Mucosa of gallbladder (tissue), 1 donor: ENCODE measurements at places on chromosomes 2 and 18. TPM values are rescaled to one million over a fixed set of nuclear protein-coding genes. Genes with fewer than 3 reads are reported as not detected.

ASIC4 gene
- total RNA-seq = not detected

CCBE1 gene
- 0.75 TPM for total RNA-seq

RTTN gene
- total RNA-seq = 8.7 TPM

CDH19 gene
- 4.0 TPM for total RNA-seq

GRCh38 chr18:35713545-35713944, 132.0 kb downstream of the GALNT1 start:
- DNase-seq = no peak

DNA sequence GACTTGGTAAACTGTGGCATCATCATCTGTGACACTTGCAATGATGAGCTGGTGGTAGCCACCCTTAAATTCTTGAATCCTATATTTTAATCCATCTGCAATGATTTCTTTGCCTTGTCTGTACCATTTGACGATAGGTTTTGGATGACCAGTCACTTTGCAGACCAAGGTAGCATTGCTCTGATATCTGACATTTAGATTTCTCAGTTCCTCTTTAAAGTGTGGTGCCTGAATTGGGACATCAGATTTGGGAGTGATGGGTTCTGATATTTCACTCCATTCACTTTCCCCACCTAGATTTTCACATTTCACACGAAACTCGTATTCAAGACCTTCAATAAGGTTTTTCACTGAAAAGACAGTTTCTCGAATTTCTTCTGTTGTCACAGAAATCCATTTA, 55.8 kb downstream of the PLEKHA3 start:
- no peak for DNase-seq

DNA sequence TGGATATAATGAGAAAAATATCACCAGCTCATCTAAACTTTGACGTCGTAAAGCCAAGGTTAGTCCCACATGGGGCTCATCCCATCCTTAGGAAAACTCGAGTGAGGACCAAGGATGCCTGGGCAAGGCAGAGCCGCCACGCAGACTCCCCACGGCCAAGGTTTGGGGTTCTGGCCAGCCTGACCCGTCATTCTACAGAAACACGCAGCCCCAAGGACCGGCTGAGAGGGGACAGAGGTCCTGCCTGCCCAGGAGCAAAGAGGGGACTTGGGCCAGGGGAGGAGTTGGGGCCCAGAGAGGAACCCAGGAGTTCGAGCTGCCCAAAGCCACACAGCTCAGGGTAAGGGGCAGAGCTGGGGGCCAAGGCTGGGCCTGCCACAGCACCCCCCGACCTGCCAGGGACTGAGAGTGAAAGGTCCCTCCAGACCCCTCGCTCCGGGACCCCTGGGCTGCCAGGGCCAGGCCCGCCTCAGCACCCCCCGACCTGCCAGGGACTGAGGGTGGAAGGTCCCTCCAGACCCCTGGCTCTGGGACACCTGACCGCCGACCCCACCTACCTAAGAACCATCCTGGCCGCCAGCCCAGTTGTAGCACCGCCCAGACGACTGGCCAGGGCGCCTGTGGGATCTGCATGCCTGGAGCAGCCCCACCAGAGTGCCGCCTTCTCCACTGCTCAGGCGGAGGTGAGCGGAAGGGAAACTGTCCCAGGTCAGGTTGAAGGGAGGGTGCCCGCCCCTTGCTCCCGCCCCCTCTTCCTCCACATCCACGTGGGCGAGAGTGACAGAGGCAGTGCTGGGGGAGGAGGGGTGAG, at the start of gene PDCD1:
PDCD1 (minus strand) TSS at position 689 of the 811 bp plus-strand sequence; CDS start at position 633, 56 bp downstream.
- no peak for DNase-seq

DNA sequence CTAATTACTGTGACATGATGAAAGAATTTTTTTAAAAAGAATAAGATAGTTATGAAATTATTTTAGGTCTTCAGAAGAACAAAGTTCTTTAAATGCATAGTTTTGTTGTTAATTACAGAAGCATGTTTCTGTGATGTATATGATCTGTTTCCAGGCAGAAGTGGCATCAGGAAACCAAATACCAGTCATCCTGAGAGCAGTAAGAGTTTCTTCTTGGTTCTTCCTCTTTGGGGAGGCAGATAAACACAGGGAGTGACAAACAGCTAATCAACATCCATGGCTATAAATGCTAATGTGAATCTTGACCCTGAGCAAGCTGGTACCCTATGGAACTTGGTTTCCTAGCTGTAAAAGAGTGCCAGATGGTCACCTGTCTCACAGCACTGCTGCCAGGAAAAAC, 29.2 kb downstream of the WIPF1 start:
- no peak for DNase-seq

- DNase-seq = no peak
Measured at GRCh38 chr2:240149943-240150784, 9.7 kb upstream of the OTOS start.

GRCh38 chr2:43345391-43345813, 119.0 kb upstream of the ZFP36L2 start:
- no peak for DNase-seq

DNA sequence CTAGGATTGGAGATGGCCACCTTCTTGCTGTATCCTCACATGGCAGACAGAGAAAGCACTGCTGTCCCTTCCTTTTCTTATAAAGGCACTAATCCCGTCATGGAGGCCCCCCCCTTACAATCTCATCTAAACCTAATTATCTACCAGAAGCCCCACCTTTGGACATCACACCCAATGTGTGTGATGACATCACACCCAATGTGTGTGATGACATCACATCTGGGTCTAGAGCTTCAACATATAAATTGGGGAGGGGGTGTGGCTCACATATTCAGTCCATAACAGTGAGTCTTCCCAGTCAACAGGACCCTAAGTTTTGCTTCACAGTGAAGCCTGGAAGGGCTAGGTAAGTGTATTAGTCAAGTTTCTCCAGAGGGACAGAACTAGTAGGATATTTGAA, 213.1 kb downstream of the NYAP2 start:
- DNase-seq = no peak
